Activated CD4-positive, alpha-beta T cell treated with anti-CD3 and anti-CD28 coated beads, Interleukin-10, Interleukin-2, amounts not matched to agents 100 ng/mL and 50 ng/mL, durations not matched to agents 16 hours and 8 hours (primary cell): ENCODE measurements at places on chromosomes 1 and 21.

DNA sequence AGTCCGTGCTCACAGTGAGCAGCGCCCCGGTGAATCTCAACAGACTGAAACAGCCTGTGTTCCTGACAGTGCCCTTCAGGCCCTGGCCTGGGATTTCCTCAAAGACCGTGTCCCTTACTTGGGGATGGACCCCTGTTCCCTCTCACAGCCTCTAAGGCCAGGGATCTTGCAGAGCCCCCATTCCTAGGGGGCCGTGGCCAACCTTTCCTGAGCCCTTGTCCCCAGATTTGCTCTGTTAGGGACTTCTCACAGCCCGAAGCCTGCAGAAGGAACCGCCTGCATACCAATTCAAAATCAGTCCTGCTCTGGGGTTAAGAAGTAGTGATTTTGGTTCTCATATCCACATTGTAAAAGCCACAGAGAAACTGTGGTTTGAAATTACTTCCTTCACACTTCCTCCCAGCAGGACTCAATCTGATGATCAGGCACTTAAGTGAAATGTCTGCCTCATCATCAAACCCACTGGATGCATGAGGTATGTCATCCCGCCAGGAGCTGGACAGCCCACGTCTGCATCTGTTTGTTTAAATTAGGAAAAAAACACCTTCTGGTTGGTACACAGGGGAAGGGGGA is 14.9 kb downstream of the ABCA4 start:
- DNase-seq = peak; percentile 28

DNA sequence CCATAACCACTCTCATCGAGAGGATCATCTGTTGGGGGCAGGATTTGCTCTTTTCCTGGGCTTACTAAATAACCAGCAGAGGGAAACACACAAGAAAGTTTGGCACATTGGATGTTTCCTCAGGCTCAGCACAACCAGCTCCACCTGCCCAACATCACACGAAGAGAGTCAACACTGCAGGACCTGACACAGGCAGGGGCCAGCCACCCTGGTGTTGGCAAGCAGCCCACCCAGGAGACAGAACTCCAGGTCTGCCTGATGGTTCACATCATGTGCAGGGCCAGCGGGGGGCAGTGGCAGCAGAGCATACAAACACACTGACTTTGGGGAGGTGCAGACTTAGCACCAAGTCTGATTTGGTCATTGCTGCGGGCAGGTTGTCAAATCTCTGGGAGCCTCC is 182.3 kb upstream of the GALNT2 start:
- DNase-seq = no peak

GRCh38 chr1:161884475-161884874 is 118.4 kb downstream of the ATF6 start:
- DNase-seq = no peak

GRCh38 chr21:46622226-46622625 is 13.2 kb upstream of the PRMT2 start:
- peak; percentile 7 for DNase-seq
